ENCODE measurements at places on chromosomes 6 and 20.

GRCh38 chr6:166435574-166435973, 52.8 kb upstream of the MPC1 start:
- no peak for DNase-seq

DNA sequence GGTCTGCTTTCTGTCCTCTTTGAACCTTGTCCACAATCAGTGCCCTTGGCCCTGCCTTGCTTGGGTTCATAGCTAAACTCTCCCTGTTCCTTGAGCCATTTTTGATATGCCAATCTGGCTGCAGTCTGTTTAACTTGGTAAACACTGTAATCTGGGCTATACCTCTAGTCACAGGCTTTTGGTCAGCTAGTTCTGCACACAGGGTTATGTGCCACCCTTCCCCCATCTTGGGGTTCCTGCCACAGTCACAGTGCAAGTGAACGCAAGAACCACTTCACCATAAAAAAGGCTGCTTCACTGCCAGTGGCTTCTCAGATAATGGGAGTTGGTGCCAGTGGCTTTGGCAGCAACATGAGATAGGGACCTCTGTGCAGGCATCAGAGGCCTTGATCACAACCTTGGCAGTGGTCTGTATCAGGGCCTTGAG, 10.9 kb upstream of the ATRN start:
- no peak for DNase-seq

DNA sequence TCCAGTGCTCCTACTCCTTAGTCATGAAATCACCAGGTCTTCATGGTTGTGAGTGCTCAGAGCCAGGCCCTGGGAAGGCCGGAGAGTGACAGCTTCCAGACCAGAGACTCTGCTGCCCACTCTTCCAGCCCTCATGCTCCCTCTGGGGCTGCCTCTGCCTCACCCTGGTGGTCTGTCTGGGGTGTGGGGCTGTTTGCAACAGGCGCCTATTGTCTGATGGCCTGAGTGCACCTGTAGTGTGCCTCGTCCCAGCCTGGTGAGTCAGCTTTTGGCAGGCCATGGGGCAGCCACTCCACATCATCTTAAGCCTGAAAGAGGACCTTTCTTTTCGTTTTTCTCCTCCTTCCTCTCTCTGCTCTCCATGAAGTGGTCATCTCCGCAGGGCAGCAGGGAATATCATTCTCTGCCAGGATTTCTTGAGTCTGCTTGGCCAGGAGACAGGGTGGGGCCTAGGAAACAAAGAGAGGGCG, 173.8 kb downstream of the VEGFA start:
- DNase-seq, result no peak

DNA sequence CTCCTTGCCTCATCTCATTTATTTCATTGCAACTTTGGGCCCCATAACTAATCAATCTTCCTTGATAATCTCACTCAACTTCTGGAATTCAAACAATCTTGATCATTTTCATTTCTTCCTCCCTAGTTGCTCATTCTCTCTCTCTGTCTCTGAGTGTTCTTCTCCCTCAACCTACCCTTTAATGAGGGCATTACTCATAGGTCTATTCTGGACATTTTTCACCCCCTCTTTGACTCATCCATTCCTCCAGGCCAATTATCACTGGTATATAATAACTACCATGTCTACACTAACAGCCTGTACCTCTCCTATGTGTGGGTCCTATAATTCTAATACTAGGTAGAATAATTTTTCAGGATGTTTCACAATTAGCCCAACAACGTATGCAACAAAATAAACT, 78.8 kb downstream of the COL21A1 start:
- no peak for DNase-seq

GRCh38 chr6:17212546-17213371, 68.4 kb upstream of the RBM24 start:
- DNase-seq, result no peak

- no peak for DNase-seq
Measured at GRCh38 chr6:150029749-150030148, 4.4 kb upstream of the RAET1L start.

- no peak for DNase-seq
Measured at GRCh38 chr6:149428606-149429005, 28.5 kb downstream of the SUMO4 start.

DNA sequence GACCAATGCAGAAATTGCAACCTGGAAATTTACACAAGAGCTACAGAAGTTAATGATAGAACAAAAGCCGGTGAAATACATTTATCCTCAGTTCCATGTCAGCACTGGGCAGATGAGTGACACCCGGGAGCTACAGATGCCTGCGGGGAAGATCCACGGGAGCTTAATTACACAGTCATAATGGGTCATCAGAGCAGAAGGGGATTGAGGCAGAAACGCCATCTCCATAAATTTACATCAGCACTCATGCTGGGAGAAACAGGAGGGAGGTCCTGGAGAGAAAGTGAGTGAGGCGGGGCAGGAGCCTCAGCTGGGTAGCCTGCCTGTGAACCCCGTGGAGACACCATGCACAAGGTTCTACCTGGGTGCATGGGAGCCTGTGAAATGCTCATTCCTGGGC, 37.6 kb upstream of the CST7 start:
- peak; percentile 57 for DNase-seq

- no peak for DNase-seq
Measured at GRCh38 chr20:39214828-39215227, 252.7 kb downstream of the DHX35 start.

- DNase-seq, result peak; percentile 50
Measured at GRCh38 chr20:54208548-54209176, 775 bp downstream of the PFDN4 start.

DNA sequence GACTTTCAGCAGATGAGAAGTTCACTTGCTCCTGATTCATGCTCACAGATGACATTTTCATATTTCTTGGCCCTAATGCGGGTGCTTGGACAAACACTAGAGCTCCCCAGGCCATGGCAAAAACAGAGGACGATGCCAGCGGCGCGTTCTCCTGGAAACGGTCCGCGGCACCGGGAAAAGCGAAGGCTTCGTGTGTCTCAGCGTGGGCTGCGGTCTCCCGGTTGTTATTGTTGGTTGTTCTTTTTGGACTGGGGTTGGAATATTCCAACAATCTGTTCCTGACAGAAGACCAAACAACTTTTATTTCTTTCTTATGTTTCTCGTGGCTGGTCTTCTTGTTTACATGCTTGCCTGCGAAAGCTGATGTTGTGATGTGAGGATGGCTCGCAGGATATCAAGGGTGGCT, 46.8 kb upstream of the NEDD9 start:
- DNase-seq, result no peak

- no peak for DNase-seq
Measured at GRCh38 chr6:36791521-36792135, 47.6 kb downstream of the CPNE5 start.

- DNase-seq, result no peak
Measured at GRCh38 chr6:169866668-169867521, 115.5 kb downstream of the ERMARD start.
